Heart right ventricle (tissue), 16 donors: ENCODE measurements at places on chromosomes 3 and 15. TPM values are rescaled to one million over a fixed set of nuclear protein-coding genes. Genes with fewer than 3 reads are reported as not detected.

GRCh38 chr15:98745650-98746374 is 97.5 kb downstream of the IGF1R start:
- DNase-seq: no peak

The CCDC191 gene
- polyA plus RNA-seq: 2.2 TPM

DNA sequence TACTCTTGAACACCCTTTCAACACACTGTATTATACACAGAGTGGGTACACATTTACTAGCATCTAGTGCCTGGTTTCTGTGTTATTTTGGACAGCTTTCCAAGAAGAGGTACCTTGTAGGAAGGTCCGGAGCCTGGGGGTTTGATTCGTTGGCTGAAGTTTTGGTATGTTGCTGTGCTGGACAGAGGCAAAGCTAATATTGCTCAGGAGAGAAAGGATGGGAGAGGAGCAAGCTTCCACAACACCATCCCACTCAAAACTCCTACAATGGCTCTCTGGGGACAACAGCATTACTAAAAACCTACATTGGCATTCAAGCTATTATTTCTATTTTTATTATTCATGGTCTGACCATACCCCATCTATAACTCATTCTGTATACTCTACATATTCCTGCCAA is 1.1 kb upstream of the LYSMD2 start:
- no peak for DNase-seq

GRCh38 chr3:23442598-23443383 is 239.7 kb downstream of the UBE2E2 start:
- no peak for DNase-seq

The ZIC4 gene
- polyA plus RNA-seq: not detected
